ELR (cell line): ENCODE measurements at places on chromosomes 12 and 14.

DNA sequence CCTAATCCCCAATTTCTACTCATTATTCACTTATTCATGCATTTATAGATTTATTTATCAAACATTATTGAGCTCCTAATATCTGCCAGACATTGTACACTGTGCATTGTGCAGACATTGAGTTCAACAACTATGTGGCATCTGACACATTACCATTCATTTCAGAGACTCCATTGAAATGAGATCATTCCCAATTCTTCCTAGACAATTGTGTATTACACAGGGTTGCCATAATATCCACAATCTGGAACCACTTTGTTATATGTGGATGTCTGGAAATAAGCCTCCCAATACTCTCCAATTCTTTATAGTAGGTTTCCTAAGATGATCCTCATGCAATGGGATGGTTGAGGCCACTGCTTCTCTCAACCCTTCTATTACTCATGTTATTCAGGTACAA lies 165.0 kb downstream of the OTOGL start:
- DNase-seq, result no peak

DNA sequence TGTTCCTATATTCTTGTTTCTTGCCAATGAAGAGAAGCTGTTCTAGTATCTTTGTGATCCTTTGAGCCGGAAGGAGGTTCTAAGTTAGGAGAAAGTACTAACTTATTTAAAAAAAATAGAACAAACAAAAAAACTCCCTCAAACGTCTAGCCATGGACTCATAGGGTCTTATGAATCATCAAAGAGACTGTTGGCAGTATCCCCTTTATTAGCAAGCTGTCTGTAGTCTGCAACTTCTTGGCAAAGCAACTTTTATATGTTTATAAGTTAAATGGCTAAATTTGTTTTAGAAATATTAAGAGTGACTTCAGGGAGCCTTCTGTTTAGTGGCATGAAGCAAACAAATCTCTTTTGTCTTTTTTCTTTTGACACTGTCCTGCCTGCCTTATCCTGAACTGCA lies 291.9 kb downstream of the FUT8 start:
- DNase-seq, result peak; percentile 19

DNA sequence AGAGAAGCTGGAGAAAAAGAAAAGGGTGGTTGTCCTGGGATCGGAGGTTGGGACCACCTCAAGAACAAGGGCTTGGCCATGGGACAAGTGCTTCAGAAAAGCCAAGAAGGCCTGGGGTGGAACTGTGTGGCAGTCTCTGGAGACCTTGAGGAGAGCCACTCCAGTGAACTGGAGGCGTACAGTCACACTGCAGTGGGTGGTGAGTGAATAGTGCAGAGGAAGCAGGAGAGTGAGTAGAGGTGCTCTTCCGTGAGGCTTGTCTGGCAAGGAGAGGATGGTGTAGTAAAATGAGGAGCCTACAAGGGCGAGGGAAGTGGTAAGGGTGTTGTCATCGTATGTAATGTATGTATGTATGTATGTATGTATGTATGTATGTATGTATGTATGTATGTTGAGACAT lies 20.9 kb downstream of the RASSF3 start:
- no peak for DNase-seq

GRCh38 chr12:68648179-68648578 lies 37.5 kb downstream of the RAP1B start:
- DNase-seq, result no peak

DNA sequence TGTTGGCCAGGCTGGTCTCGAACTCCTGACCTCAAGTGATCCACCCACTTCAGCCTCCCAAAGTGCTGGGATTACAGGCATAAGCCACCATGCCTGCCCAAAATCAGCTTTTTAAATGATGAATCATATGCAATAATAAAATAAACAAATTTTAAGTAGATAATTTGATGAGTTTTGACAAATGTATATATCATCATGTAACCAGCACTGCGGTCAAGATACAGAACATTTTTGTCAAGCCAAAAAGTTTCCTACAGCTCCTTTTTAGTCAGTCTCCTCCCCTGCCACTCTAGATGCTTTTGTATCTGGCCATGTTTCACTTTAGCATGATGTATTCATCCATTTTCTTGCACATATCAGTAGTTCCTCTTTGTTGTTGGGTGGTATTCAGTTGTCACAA lies 17.2 kb downstream of the FRMD6 start:
- no peak for DNase-seq

GRCh38 chr14:74737753-74738325 lies 24.9 kb downstream of the FCF1 start:
- peak; percentile 86 for DNase-seq

GRCh38 chr14:52080158-52080800 lies 11.4 kb upstream of the NID2 start:
- DNase-seq, result peak; percentile 70
